Activated T-cell treated with anti-CD3 and anti-CD28 coated beads, Interleukin-2, amount 50 U/mL, for 72 hours (primary cell): ENCODE measurements at places on chromosomes 3 and 15. TPM values are rescaled to one million over a fixed set of nuclear protein-coding genes. Genes with fewer than 3 reads are reported as not detected.
A peak's percentile ranks its signal among the peaks of the same experiment; 100 is the strongest.

- H3K27me3 ChIP-seq = peaks cover 19% of the 10 kb centered on the region
- DNase-seq = peak; percentile 74
- peaks cover 6% of the 10 kb centered on the region for H3K36me3 ChIP-seq
- peak overlapping the region; percentile 90 for H3K4me3 ChIP-seq
- H3K27ac ChIP-seq = peak overlapping the region; percentile 82
Observed at GRCh38 chr15:98647026-98647773, 1.1 kb upstream of the IGF1R start.

DNA sequence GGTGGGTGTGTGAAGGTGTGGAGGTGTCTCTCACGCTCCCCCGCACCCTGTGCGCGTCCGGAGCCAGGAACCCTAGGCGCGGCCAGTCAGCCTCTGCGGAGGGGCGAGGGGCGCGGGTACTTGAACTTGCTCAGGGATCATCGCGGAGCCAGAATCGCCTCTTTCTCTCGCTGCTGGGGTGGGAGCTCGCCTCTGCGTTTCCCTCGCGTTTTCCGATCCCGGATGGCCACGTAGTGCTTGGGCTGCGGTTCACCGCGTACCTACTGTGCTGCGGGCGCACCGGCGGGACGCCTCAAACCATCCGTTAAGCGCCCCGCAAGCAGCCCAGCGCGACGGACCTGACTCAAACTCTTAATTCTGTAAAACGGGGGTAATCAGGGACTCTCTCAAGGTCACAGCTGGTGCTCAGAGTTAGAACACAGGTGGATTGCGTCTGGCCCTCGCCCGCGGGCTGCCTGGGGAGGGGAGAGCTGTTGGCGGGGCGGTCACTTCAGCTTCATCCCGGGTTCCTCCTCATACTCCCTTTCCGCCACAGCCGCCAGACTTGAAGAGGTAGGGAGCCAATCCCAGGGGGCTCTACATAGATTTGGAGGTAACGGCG lies 686 bp downstream of the MYRIP start:
- H3K36me3 ChIP-seq = no peaks in the 10 kb centered on the region
- no peak overlapping the region for H3K27ac ChIP-seq
- DNase-seq = no peak
- H3K4me3 ChIP-seq = peak overlapping the region; percentile 84
- peaks cover 19% of the 10 kb centered on the region for H3K4me1 ChIP-seq

DNA sequence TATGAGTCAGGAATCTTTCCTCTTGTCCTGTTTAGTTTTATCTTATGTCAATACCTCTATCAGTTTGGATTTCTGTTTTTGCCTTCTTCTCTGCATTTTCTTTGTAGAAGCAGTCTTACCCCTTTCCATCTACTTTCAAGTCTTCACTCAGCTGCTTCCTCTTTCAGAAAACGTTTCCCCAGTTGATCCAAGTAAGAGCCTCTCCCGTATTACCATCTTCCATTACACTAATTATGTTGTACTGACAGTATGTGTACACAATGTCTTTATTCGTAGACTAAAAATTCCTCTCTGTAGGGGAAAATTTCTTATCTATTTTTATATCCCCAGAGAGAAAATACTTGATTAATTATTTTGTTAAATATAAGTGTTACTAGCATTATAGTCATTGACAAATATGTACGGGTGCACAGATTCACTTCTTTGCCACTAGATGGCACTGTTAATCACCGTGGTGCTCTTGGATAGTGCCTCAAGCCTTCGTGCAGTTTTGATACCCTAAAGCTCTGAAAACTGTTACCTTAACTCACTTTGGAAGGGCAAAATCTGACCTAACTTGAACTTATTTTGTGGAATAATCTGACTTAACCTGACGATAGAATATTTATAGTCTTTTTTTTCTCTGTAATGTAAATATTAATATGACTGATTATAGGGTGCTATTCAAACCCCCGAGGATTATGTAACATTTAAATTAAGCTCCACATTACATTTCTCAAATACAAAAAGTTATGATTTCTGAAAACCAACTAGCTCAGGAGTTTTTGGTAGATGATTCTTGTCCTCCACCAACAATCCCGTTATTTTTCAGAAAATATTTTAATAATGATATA lies 74.2 kb upstream of the POU1F1 start:
- no peaks in the 10 kb centered on the region for H3K4me1 ChIP-seq
- H3K27ac ChIP-seq = no peak overlapping the region
- H3K4me3 ChIP-seq = no peak overlapping the region
- peak; percentile 11 for DNase-seq
- H3K36me3 ChIP-seq = no peaks in the 10 kb centered on the region

DNA sequence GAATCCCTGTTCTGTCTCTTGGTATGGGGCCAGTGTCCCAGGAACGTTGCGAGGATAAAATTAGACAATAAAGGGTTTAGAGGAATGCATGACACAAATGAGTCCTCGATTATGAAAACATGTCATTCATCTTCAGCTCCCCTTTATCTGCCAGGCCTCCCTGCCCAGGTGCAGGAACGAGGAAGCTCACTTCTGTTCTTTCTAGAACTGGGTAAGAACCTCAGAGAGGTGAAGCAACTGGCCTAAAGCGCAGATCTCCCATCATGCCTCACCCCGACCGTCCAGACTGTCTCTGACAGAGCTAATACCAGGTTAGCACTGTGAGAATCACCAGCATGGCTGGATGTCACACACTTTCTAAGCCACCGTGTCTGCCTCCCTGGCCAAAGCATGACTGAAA lies 1.5 kb upstream of the ITIH1 start:
- H3K36me3 ChIP-seq = no peaks in the 10 kb centered on the region
- H3K27me3 ChIP-seq = no peaks in the 10 kb centered on the region
- peaks cover 8% of the 10 kb centered on the region for H3K4me1 ChIP-seq
- H3K4me3 ChIP-seq = no peak overlapping the region
- DNase-seq = no peak

DNA sequence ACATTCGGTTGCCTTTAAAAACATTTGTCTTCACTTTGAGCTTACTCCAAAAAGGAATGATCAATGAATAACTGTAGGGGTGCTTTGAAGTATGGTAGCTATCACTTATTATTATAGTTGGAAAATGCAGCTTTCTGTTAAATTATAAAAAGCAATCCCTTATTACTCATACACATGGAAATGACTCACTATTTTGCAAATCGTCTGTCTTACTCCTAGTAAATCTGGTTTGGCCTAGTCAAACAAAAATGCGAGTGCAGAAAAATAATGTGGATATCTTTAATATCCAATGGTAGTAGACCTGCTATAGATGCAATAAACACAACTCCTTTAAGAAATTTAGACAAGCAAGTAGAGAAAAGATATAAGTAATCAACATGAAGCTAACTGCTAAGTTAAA lies 112.5 kb downstream of the ZIC1 start:
- H3K27ac ChIP-seq = no peak overlapping the region
- no peak overlapping the region for H3K4me3 ChIP-seq
- H3K27me3 ChIP-seq = no peaks in the 10 kb centered on the region
- no peak for DNase-seq
- no peaks in the 10 kb centered on the region for H3K36me3 ChIP-seq

GRCh38 chr15:73019601-73020146 lies 32.6 kb upstream of the NEO1 start:
- peaks cover 30% of the 10 kb centered on the region for H3K27me3 ChIP-seq
- peaks cover 5% of the 10 kb centered on the region for H3K4me1 ChIP-seq

DNA sequence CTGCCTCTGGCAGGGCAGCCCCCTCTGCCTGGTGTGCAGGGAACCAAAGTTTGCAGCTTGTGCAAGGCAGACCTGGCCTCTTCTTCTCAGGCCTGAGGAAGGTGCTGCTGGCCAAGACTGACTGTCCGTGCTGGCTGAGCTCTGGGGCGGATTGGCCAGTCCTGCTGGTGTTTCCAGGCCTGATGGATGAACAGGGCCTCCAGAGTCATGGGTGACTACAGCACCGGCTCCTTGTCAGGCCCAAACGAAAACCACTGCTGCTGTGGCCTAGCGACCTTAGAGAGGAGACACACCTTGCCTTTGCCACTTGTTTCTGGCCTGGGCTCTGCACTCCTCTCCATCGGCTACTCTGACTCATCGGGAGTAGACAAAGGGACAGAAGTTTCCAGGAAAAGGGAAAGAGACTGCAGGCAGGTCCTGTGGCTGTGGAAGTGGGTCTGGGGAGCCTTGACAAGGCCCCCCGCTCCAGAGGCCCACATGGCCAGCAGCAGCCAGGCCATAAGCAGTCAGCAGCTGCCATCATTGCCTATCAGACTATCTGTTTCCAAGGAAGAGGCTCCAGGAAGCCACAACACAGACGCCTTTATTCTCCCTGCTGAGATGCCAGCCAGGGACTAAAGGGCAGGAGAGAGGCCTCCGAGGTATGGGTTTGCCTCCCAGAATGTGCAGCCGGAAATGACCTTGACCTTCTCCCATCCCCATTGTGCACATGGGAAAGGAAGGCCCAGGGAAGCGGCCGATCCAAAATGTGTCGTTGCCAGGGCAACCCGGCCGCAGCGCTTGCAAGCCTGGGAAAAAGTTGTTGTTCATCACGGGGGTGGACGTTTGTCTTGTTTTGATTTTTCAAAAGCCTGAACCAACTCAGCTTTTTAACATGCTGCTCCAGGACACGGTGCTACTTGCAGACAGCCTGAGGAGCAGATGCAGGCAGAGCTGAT lies 160.5 kb downstream of the CHSY1 start:
- peaks cover 8% of the 10 kb centered on the region for H3K4me1 ChIP-seq
- peaks cover 10% of the 10 kb centered on the region for H3K27me3 ChIP-seq
- no peak for DNase-seq
- no peaks in the 10 kb centered on the region for H3K36me3 ChIP-seq
- H3K27ac ChIP-seq = no peak overlapping the region
- H3K4me3 ChIP-seq = no peak overlapping the region

GRCh38 chr3:38626171-38626570 lies 23.3 kb downstream of the SCN5A start:
- H3K27me3 ChIP-seq = peaks cover 2% of the 10 kb centered on the region
- no peaks in the 10 kb centered on the region for H3K36me3 ChIP-seq
- H3K4me3 ChIP-seq = no peak overlapping the region
- H3K27ac ChIP-seq = no peak overlapping the region

- DNase-seq = no peak
- no peak overlapping the region for H3K27ac ChIP-seq
- no peak overlapping the region for H3K4me3 ChIP-seq
- no peaks in the 10 kb centered on the region for H3K4me1 ChIP-seq
- H3K27me3 ChIP-seq = no peaks in the 10 kb centered on the region
Observed at GRCh38 chr3:183149915-183150750, 12.4 kb downstream of the LAMP3 start.

GRCh38 chr15:45594835-45595530 lies 7.8 kb downstream of the BLOC1S6 start:
- H3K4me1 ChIP-seq = peaks cover 18% of the 10 kb centered on the region
- H3K27ac ChIP-seq = no peak overlapping the region
- no peak for DNase-seq
- H3K36me3 ChIP-seq = peaks cover 18% of the 10 kb centered on the region
- no peaks in the 10 kb centered on the region for H3K27me3 ChIP-seq

GRCh38 chr15:65963911-65964482 lies 94.7 kb downstream of the RAB11A start:
- H3K4me1 ChIP-seq = no peaks in the 10 kb centered on the region
- H3K4me3 ChIP-seq = no peak overlapping the region
- no peaks in the 10 kb centered on the region for H3K36me3 ChIP-seq
- H3K27ac ChIP-seq = no peak overlapping the region
- no peak for DNase-seq

DNA sequence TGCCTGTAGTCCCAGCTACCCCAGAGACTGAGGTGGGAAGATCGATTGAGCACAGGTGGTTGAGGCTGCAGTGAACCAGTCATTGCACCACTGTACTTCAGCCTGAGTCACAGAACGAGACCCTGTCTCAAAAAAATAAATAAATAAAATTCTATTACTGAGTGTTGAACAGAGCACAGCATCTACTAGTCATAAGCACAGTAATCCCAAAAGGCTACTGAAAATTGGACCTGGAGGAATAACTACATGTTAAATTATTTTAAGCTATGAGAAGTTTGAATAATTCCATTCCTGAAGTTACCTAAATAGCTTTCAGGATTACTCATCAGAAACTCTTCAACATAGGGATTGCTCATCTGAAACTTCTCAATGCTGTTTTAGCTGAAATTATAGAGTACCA lies 43.4 kb downstream of the ARMC8 start:
- H3K27me3 ChIP-seq = no peaks in the 10 kb centered on the region
- no peak for DNase-seq
- no peak overlapping the region for H3K27ac ChIP-seq
- peaks cover 22% of the 10 kb centered on the region for H3K36me3 ChIP-seq

DNA sequence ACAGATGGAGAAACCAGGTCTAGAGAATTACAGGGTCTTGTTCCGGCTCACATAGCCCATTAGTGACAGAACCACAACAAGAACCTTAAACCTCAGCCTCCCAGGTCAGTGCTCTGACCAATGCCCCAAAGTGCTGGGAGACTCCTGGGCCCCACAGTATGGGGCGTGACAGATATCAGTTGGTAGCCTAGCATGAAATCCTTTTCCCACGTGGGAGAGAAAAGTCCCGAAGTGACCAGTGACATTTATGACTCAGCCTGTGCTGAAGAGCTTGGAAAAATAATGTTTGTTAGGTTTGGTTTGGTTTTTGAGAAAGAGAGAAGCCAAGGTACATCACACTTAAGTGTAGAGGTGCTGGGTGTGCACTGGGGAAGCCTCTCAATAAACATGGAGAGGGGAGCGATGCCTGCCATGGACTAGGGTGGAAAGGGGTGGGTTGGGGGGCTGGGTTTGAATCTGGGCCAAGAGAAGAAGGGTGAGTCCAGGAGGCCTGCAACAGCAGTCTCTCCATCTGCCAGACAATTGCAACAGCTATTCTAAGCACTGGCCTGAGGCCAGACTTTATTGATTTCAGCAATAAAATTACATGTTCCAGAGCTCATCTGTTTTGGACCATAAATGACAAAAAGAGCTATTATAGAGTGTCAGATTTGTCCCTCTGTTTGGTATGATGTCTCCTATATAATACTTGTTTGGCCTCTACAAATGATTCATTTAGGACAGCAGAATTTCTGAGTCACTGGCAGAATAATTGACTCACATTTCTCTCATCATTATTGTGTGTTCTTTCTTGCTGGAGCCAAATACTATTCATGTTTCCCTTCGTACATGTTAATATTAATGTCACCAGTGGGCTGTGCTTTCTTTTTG lies 43.4 kb downstream of the C2CD4A start:
- no peaks in the 10 kb centered on the region for H3K36me3 ChIP-seq
- H3K4me1 ChIP-seq = peaks cover 15% of the 10 kb centered on the region
- H3K4me3 ChIP-seq = peak overlapping the region; percentile 9
- peaks cover 15% of the 10 kb centered on the region for H3K27me3 ChIP-seq

DNA sequence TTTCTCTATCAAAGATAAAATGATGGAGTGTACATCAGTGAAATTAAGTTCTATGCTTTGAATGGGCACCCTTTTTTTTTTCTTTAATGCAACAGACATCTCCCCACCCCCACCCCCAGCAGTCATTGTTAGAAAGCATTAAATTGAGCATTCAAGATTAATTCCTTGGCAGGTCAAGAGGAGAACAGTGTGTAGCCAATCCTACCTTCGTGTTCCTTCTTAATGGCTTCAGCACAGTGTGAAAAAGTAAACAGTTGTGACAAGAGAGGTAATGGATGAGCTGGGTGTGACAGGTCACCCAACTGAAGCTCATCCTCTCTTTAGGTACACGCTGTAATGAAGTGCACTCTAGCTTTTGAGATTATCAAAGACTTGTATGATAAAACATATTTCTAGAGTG lies 198.5 kb upstream of the RARB start:
- no peaks in the 10 kb centered on the region for H3K27me3 ChIP-seq
- H3K36me3 ChIP-seq = no peaks in the 10 kb centered on the region
- H3K4me1 ChIP-seq = no peaks in the 10 kb centered on the region
- no peak for DNase-seq

REC114 gene
- total RNA-seq = not detected

FAM107A gene
- not detected for total RNA-seq

TNFAIP8L3 gene
- 0.14 TPM for total RNA-seq

CNTN3 gene
- total RNA-seq = not detected

RBM6 gene
- total RNA-seq = 57.4 TPM

COLQ gene
- 2.0 TPM for total RNA-seq

GP5 gene
- total RNA-seq = 1.9 TPM

LIPC gene
- 0.93 TPM for total RNA-seq

PPCDC gene
- 29.7 TPM for total RNA-seq

DZIP1L gene
- total RNA-seq = 0.23 TPM
